ENCODE measurements at places on chromosomes 2 and 18.

DNA sequence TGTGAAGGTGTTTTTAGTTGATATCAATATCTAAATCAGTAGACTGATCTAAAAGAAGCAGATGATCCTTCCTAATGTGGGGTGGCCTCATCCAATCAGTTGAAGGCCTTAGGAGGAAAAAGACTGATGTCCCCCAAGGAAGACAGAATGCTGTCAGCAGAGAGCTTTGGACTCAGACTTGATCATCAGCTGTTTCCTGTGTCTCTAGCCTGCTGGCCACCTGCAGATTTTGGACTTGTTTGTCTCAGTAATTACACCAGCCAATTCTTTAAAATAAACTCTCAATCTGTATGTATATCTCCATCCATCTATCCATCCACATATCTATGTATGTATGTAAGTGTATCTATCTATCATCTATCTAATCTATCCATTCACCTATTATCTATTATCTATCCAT, 301.3 kb downstream of the LPIN1 start:
- DNase-seq, result no peak

GRCh38 chr2:29235411-29235810, 120.2 kb downstream of the CLIP4 start:
- no peak for DNase-seq

GRCh38 chr2:106269591-106270291, 75.6 kb upstream of the UXS1 start:
- DNase-seq, result no peak

- DNase-seq, result no peak
These were observed 19.3 kb upstream of the C1QL2 start for GRCh38 chr2:119177838-119178190.

- no peak for DNase-seq
These were observed 34.7 kb upstream of the DLX1 start for GRCh38 chr2:172050479-172051125.

GRCh38 chr2:190207930-190208329, 111.7 kb downstream of the HIBCH start:
- no peak for DNase-seq

GRCh38 chr2:202883987-202884675, 12.6 kb upstream of the ICA1L start:
- no peak for DNase-seq

- DNase-seq, result no peak
These were observed 50.5 kb downstream of the ZNF532 start for GRCh38 chr18:58915006-58915799.

- DNase-seq, result no peak
These were observed 5.0 kb downstream of the SFTPB start for GRCh38 chr2:85662899-85663593.

- no peak for DNase-seq
These were observed 55.3 kb downstream of the NOL10 start for GRCh38 chr2:10634495-10634894.

GRCh38 chr2:241659150-241659739, 21.8 kb downstream of the ATG4B start:
- DNase-seq, result peak; percentile 21

DNA sequence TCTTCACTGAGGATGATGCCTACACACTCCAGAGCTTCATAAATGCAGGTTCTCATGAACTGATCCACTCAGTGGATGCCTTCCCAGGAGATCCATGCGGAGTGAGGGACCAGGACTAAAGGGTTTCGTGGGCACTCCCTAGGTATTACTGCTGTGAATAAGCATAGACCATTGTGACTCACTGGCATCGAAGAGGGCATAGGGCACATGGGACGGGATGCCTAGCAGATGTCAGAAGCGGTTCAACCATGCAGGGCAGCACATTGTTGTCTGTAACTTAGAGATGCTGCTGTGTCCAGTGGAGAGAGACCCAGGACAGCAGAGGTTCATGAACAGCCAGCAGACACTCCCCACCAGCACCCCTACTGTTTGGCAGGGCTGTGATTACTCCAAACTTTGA, 17.2 kb downstream of the GKN2 start:
- no peak for DNase-seq

DNA sequence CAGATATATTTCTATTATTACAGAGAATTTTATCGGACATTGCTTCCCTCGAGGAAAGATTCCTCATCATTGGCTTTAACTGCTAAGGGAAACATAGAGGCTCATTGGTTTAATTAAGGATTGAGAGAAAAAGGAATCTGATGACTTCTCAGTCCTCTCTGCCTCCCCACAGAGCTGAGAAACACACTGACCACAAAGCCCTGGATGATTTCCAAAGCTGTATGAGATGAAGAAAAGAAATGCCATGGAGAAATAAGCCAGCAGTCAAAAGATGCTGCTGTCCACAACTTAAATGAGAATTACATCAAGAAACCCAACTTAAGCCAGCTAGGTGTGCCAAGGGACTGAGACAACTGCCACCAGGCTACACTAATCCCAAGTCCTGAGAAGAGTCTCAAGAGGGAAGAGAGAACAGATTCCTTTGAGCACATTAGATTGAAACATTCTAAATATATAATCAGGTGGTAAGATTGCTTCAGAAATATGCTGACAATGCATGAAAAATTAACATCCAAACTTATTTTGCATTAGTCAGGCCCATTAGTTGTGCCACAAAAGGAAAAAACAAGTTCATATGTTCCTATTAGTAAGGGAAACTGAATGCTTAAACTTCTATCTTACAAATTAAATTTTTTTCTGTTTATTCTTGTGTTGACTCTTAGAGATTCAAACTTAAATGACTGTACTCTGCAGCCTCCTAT, 308.1 kb upstream of the CYRIA start:
- DNase-seq, result no peak

DNA sequence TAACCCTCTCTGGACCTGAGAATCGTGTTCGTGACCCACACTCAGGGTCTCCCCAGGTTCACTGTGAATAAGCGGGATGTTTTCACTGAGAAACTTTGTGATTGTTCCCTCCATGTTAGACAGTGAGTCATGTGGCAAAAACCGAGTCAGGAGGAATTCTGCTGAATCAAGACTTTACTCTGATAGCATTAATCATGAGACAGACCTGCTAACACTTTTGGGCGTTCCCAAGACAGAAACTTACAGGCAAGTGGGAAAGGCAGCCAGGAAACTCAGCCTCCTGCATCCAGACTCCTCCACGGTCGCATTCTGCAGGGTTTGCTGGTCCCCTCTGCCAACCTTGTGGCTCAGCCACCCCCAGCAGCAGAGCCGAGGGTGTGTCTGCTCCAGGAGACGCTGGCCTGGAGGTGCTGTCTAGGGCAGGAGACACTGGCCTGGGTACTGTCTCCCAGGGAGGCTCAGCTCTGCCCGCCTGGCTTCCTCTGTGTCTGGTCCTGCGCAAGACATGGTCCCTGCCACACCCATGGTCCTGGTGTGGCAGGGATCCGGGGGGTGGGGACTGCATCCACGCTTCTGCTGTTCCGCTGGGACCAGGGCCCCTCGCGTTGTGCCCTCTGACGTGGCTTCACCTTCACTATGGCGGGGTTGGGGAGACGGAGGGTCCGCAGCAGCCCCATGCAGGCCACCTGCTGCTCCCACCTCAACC, 177.4 kb downstream of the TWIST2 start:
- DNase-seq, result no peak

DNA sequence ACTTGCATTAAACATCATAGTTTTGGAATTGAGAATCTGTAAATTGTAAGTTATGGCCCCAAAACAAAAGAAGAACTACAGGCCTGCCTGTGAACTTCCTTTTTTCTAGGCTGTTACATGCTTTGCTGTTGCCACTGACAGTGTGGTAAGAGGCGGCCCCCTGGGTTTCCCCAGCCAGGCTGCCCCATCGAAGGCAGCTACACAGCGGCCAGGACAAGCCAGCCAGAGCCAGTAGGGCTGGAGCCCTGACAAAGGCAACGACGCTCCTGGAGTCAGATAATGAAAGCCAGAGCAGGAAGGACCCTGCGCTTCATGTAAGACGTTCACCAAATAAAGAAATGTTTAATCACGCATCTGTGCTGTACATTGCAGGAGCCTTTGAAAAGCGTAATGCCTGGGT, 55.0 kb downstream of the ANKRD44 start:
- peak; percentile 10 for DNase-seq

GRCh38 chr2:198168651-198169050, 364.3 kb downstream of the PLCL1 start:
- DNase-seq, result no peak

DNA sequence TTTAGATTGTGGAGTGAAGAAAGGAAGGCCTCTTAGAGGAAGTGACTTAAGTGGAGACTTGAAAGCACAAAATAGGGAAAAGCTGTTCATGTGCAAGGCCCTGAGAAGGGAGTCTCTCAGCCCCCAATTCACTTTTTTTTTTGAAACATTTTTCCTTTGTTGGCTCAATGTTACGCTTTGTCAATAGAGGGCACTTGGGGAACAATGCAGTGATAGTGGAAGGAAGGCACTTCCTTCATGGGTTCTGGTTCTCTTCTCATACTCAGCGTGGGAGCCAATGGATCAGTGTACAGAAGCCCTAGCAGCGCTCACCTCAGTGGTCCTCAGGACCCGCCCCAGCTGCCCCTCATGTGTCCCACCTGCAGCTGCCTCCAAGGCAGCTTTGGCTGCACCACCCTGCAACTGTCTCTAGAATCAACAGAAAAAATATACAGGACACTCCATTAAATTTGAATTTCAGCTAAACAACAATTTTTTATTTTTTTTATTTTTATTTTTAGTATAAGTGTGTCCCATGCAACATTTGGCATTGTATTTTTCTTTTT, 8.6 kb upstream of the C2orf42 start:
- no peak for DNase-seq

DNA sequence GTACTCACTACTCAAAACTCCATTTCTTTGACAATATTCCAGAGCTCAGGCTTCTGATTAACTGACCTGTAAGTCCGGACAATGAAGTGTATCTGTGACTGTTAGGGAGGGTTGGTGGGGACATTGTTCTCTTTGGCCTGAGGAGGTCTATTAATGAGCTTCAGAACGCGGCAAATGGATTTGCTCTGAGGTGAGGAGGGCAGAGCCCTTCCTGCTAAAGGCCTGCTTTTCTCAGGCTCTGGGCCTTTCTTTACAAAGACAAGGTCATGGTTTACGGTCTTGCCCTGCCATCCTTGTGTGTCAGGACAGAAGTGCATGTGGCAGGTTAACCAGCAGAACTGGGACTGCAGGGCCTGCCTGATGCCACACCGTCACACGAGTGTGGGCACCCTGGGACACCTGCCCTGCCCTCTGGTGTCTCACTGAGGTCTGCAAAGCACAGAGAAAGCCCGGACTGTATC, 7.2 kb downstream of the ALKAL2 start:
- DNase-seq, result no peak

- DNase-seq, result no peak
These were observed 51.0 kb downstream of the SETBP1 start for GRCh38 chr18:44731530-44732237.

- DNase-seq, result no peak
These were observed 856 bp downstream of the ACAA2 start for GRCh38 chr18:49812286-49813068.

DNA sequence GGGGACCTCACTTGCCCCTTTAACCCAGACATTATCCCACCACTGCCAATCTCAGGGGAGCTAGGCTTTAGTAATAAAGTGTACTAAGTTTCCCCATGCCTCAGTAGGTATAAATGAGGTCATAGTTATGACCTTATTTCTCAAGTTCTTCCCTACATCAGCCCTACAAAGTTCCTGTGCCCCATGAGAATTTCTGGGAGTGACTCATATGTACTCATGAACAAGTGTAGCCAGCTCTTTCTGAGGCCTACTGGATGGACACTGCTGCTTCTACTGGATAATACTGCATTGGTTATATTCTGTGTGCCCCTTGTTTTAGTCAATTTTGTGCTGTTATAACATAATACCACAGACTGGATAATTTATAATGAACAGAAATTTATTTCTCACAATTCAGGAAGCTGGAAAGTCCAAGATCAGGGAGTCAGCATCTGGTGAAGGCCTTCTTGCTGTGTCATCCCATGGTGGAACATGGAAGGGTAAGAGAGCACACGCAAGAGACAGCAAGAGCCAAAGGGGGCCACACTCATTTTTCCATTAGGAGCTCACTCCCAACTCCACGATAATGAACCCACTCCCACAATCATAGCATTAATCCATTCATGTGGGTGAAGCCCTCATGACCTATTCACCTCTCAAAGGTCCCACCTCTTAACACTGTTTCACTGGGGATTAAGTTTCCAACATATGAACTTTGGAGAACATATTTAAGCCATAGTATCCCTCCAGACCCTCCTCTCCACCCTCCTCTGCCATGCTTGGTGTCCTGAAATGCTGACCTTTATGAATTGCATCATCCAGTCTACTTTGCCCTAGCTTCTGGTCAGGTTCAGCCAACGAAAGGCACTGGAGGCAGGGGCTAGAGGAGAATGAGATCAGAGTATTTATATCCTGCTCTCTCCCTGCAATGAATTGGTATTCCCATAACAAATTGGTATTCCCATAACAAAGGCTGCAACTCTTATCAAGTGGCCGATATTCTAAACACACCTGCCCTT, 25.4 kb upstream of the ST3GAL5 start:
- DNase-seq, result no peak

- no peak for DNase-seq
These were observed 380.6 kb upstream of the NXPH2 start for GRCh38 chr2:139160836-139161235.

DNA sequence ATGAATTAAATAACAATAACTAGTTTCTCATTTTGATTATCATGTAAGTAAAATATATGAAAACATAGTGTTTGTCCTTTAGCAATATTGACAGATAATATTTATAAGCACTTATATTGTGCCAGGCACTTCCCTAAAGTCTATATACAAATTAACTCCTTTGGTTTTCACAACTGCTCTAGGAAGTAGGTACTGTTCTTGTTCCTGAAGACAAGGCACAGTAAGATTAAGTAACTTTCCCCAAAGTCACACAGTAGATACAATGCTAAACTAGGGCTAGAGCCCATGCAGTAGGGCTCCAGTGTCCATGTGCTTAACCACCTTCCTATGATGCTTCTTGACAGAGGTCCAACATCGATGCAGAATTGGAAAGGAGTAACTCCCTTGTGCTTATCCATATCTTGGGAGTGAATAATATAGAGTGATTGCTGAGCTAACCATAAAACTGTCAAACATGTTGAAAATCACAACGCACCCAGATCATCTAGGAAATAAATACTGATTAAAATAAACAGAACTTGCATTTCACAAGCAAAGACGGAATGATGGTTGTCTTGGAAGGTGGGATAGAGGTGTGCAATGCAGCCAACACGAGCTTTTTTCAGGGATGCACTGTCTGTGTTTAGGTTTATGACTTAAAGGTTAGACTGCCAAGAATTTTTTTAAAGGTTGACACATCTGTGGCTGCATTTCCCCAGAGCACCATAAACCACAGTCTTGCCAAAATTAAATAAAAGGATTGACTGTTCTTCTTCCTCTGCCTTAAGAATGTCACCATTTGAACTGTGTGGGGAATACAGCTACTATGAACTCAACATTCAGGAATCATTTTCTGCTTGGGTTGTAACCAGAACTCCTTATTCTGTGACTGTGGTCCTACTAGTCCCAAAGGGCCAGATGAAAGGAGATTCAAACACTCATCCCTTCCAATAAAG, 80.8 kb downstream of the ANKRD44 start:
- DNase-seq, result no peak
